CD4-positive, alpha-beta T cell treated with Interleukin-2 at 100 ng/mL for 4 hours (primary cell): ENCODE measurements at places on chromosomes 11 and 22.

GRCh38 chr22:35328472-35328885, 28.8 kb downstream of the TOM1 start:
- no peak for DNase-seq

- no peak for DNase-seq
Measured at GRCh38 chr11:76161261-76161961, 44.9 kb downstream of the WNT11 start.

DNA sequence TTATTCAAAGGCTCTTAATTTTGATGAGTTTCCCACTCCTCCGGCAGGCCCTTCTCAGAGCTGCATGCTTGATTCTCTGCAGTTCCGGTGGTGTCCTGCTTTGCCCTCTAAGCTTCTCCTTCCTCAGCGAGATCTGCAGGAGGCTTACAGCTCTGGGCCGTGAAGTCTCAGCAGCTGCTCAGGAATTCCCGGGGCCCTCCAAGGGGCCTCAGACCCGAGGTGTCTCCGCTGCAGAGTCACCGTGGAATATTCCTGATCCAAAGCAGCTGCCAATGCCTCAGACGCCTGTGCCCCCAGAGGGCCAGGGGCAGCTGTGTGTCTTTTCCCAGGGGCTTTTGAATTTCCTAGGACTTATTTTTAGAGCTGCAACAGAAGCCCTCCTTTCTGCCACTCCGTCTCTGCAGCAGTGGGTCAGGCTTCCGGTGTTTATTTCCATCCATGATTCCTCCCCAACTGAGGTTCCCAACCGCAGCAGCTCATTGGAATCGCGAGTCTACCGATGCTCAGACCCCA, 37.2 kb downstream of the RPS6KA4 start:
- DNase-seq: no peak

- DNase-seq: no peak
Measured at GRCh38 chr11:118223570-118223969, 1.2 kb downstream of the JAML start.

- no peak for DNase-seq
Measured at GRCh38 chr11:84922212-84922805, 704.8 kb downstream of the DLG2 start.

- DNase-seq: no peak
Measured at GRCh38 chr11:12725863-12726682, 51.9 kb downstream of the TEAD1 start.

DNA sequence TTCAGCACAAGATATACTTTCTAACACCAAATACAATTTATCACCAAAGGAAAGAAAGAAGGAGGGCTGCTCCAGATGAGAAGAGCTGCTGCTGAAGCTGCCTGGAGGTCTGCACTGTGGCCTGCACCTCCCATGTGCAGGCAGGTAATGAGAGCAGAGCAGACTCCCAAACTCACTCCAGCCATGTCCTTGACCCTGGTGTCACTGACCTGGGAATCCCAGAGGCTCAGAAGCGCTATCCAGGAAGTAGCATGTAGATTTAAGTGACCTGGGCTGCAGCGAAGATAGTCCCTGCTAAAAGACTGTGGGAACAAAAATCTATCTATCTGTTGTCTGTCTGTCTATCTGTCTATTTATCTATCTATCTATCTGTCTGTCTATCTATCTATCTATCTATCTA, 816.3 kb downstream of the OPCML start:
- no peak for DNase-seq

DNA sequence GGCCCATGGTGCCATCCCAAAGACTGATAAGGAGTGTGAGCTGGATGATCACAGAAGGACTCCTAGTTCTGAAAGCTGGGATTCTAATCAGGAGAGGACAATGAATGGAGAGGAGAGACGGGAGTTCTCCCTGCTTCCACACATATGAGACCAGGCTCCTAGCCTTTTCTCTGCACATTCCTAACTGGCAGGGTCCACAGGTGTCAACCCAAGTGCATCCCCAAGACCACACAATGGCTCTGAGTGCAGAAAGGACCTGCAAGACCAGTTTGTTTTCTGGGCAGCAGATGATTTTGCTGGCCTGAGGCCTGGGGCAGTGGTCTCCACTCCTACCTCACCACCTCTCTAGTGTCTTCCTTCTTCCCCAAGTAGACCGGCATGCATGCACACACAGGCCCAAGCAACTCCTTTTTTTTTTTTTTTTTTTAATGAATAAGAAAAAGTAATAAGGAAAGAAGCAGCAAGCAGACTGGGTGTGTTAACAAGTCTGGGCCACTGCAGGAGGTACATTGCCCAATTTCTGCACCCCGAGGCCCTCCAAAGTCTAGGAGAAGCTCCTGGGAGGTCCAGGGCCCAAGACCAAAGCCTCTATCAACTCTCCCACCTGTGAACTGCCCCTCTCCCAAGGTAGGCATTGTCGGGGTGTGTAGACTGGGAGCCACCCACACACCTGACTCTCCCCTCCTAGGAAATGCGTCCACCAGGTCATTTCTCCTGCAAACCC, 1.2 kb upstream of the TSKU start:
- no peak for DNase-seq

DNA sequence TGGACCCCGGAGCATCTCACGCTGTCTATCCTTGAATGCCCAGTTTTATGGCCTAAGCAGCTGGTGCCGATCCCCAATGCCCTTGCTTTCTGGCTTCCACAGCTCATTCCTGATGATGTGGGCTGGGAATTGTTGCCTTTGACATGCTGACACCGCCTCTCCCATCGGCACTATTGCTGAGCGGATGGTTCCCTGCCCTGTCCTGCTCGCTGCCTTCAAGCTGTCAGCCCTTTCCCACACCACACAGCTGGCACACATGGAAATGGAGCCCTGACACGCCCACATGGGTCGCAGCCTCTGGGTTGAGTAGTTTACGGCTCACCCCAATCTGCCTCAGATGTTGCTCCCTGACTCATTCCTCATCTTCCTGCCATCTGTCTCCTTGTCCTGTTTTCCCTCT, 110.2 kb upstream of the SESN3 start:
- DNase-seq: no peak

DNA sequence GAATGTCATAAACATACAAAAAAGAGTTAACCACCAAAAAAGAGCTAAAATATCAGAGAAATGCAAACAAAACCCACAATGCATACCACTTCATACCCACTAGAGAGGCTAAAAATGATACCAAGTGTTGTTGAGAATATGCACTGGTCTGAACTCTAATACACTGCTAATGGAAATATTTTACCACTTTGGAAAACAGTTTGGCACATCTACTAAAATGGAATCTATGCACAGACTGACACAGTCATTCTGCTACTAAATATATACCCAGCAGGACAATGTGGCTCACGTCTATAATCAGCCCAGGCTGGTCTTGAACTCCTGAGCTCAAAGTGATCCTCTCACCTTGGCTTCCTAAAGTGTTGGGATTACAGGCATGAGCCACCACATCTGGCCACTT, 18.0 kb downstream of the MAPK1 start:
- DNase-seq: no peak

GRCh38 chr11:33160587-33160986, 693 bp downstream of the CSTF3 start:
- DNase-seq: no peak

DNA sequence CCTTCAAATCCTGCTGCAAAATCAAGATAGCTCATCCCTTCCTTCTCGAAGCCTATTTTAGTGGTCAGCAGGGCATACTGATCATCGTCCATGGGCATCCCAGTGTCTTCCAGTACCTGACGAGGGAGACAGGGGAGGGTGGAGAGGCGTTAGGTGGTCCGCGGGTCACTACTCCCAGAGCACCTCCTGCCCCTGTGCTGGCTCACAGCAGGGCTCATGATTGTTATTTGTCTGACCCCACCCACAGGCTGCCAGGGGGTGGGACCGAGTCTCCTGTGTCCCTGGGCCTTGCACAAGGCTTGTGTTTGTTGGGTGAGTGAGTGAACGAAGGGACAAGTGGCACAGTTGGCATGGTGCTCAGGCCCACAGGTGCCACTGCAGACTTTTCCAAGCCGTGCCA, 177.0 kb downstream of the EFCAB6 start:
- DNase-seq: no peak

DNA sequence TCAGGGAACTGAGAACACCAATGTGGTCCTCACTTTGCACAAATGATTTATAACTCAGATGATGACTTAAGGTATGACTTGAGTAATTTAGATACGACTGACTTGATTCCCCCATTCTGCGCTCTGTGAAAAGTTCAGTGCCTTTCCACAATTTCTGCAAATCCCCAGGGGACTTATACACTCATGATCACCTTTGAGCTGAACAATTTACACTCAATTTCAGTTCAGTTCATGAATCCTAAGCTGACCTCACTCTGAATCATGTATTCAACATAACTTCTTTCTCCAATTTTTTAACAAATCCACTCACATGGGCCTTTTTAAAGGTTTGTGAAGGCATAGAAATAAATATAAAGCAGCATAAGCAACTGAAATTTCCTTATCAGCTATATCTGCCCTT, 274.2 kb downstream of the FAM76B start:
- no peak for DNase-seq

DNA sequence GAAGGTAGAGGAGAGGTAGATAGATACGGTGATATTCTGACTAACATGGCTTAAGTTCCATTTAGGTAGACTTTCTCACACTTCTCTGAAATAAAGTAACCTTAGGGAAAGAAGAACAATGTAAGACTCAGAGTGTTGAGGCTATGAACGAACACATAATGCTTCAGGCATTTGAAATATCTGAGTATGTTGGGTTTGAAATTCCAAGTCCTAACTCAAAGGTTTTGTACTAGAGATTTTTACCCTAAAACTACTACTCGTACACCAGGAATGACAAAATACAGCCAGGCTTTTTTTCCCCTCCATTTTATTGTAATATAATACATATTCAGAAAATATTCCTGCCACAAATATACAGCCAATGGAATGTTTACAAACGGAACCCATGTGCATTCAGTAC, 592.6 kb downstream of the ETS1 start:
- no peak for DNase-seq

- no peak for DNase-seq
Measured at GRCh38 chr22:36512991-36513390, 6.2 kb upstream of the FOXRED2 start.

- DNase-seq: no peak
Measured at GRCh38 chr11:1054143-1055108, 17.9 kb upstream of the MUC6 start.

- DNase-seq: no peak
Measured at GRCh38 chr11:120904116-120904515, 119.8 kb upstream of the TBCEL start.

DNA sequence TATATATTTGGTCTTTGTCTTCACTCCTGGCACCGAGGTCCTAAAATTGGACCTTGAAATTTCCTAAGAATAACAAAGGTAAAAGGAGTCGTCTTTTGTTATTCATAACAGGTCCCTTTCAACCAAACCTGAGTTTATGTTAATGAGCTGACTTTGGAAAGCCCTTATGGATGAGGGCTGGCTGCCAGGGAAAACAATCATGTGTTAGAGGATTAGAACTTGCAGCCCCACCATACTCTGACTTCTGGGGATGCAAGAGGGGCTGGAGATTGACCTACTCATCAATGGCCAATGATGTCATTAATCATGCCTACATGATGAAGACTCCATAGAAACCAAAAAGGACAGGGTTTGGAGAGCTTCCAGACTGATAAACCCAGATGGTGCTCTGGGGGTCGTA, 118.9 kb downstream of the MRTFA start:
- DNase-seq: no peak

DNA sequence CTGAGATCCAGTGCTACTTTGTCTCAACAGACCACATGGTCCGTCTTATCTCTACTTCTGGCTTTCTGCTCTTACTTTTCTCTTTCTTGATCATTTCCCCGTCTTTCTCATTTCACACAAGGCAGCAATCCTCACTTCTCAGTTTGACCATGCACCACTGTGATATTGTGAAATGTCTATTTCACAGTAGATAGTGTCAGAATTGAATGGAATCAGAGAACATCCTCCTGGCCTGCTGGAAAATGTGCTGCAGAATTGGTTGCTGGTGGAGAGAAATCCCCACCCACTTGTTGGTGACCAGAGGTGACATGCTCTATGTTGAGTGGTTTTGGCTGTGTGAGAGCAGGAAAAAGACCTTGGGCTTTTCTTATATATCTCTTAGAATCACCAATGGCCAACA, 57.8 kb upstream of the RCN1 start:
- no peak for DNase-seq

- no peak for DNase-seq
Measured at GRCh38 chr22:29798801-29799200, 31.6 kb downstream of the UQCR10 start.

DNA sequence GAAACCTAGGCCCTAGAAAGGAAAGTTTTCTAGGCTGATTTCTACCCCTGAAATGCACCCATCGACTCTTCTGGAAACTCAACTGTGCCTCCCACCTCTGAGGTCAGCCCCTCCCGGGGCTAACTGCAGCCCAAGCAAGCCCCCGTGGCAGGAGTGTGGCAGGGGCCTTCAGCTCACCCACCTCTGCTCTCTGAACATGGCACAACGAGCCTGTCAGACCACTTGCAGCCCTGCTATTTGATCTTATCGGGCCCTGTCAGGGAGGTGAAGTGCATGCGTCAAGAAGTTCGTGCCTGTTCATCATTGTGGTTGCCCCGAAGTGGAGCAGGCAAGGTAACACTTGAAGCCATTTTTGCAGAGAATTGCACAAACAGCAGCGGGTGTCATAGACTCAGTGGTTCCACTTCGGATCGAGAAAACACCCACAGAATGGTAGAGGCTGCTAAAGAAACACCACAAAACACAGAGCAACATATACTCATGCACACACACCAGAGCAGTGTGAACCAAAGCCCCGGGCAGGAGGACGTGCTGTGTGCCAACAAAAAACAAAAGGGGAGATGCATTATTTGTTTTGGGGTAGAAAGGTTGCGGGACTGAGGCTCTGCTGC, 262.7 kb downstream of the ETS1 start:
- peak; percentile 92 for DNase-seq

DNA sequence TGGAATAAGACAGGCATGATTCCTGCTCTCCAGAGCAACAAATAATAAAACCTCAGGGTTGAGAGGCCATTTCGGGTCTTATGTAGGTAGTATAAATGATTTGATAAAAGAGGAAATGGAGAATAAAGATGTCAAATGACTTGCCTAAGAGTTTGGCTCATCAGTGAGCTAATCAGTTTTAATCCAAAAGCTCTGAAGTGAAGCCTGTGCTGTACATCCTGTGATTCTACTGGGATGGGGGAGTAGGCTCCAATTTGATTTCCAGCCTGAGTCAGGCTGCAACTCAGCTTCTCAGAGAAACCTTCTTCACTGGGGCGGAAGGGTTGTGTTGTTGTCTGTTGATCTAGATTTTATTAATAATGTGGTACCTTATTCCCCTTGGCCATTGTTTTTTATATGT, 192.2 kb upstream of the SORL1-AS1 start:
- DNase-seq: no peak

- DNase-seq: no peak
Measured at GRCh38 chr11:62921573-62922188, 518 bp upstream of the CHRM1 start.

GRCh38 chr11:113435190-113435968, 39.8 kb downstream of the DRD2 start:
- no peak for DNase-seq

GRCh38 chr11:14539982-14540421, 19.8 kb upstream of the PSMA1 start:
- DNase-seq: no peak

DNA sequence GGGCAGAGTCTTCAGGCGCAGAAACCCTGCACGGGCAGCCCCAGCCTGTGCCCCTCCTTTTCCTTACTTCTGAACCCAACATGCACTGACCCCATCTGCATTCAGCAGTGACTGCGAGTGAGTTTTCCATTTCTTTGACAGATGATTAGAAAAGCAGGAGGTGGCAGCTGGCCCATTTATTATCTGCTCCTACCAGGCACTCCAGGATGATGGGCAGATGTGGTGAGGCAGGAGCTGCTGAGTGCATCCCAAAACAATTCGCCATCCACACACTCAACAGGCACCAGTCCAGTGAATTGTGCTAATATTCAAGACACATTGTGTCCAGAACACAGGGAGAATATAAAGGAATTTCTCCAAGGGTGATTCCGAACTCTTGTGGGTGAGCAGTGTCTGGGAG, 208.5 kb downstream of the TENM4 start:
- no peak for DNase-seq
